ENCODE measurements at places on chromosomes 6 and 20.

DNA sequence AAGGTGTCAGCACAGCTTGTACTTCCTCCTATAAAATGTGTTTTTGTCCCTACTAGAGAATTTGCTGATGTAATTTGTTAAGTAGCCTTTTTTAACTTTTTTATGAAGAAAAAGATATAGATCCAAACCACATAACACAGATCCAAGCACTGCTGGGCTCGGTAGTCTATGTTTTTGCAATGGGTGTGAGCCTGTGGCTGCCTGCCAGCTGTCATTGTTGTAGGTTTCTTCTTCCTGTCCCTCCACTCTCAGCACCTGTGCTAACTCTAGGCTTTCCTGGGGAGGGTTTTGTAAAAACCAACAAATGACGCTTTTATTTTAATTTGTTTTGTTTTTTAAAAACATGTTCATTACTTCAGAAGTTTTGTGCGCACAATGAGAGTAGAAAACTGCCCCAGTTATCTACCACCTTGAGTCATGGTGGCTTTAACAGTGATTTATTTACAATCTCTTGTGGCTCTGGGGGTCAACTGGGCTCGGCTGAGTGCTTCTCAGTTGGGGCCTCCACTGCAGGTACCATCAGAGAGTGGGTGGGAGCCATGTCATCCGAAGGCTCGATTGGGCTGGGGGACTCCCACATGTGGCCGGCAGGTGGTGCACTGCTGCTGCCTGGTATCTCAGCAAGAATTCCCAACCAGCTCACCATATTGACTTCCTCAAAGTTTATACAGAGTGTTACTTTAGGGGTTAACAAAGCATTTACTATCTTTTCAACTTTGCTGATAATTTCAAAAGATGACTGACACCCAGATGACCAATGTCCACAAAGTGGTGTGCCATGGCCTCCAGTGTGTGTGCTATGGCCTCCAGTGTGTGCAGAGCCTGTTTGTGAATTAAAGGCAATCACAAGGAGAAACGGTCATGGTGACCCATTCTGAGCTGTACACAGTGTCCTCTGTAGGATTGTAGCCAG is 3.0 kb upstream of the CCR6 start:
- no peak for DNase-seq

GRCh38 chr20:1890469-1891262 is 4.5 kb upstream of the SIRPA start:
- DNase-seq = no peak

GRCh38 chr20:33249456-33249855 is 13.7 kb downstream of the BPIFA1 start:
- no peak for DNase-seq

GRCh38 chr6:111550953-111551352 is 54.7 kb downstream of the TRAF3IP2 start:
- DNase-seq = no peak

GRCh38 chr6:72861935-72862432 is 240.1 kb downstream of the KCNQ5 start:
- DNase-seq = no peak

DNA sequence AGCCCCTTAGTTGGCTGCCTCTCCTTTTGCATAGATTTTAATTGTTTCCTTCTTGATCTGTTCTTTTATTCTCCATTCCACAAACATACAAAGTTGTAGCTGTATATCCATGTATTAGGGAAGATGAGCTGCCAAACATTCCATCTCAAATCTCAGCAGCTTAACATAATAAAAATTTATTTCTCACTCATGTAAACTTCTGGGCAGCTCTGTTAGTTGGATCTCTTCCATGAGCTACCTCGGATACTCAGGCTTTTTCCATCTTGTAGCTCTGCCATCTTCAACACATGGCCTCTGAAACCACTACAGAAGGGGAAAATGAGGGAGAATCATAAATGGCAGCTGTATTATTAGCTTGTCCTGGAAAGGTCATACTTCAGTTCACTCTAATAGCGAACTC is 149.4 kb upstream of the BMP2 start:
- no peak for DNase-seq

DNA sequence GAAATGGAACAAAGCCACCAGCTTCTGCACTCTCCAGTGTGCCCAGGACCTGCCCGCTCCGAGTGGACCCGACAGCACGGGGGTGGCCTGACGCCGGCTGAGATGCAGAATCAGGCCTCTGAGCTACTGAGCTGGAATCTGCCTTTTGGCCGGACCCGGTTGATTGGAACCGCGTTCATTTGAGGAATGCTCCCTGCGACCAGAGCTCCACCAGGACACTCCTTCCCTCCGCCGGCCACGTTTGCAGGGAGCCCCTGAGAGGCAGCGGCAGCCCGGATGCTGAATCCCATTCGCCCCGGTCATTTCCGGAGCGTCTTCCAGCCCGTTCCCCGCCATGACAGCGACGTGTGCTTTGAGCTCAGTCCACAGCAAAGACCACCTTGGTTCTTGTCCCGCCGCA is 392.7 kb downstream of the THBS2 start:
- no peak for DNase-seq

- no peak for DNase-seq
These were observed 184.2 kb downstream of the LY86 start for GRCh38 chr6:6772751-6773150.
